Activated naive CD4-positive, alpha-beta T cell treated with anti-CD3 and anti-CD28 coated beads, Interleukin-2, amount 50 U/mL, for 16 hours (primary cell): ENCODE measurements at places on chromosomes 12 and 14.

DNA sequence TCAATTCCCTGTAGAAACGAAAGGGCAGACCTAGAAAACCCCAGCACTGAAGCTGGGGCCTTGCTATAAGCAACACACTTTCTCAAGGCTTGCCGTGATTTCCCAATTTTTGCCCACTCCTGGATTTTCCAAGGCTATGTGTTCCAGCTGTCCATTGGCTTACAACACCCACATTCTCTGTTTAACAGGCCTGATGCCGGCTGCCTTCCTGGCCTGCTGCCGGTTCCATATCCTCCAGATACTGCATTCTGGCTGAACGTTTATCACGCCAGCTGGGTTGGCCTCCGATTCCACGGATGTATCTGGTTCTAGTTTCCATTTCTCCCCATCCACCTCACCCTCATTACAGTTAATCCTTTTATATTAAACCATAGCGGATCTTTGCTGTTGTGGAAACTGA lies 2.0 kb upstream of the PCNX1 start:
- no peak for DNase-seq

DNA sequence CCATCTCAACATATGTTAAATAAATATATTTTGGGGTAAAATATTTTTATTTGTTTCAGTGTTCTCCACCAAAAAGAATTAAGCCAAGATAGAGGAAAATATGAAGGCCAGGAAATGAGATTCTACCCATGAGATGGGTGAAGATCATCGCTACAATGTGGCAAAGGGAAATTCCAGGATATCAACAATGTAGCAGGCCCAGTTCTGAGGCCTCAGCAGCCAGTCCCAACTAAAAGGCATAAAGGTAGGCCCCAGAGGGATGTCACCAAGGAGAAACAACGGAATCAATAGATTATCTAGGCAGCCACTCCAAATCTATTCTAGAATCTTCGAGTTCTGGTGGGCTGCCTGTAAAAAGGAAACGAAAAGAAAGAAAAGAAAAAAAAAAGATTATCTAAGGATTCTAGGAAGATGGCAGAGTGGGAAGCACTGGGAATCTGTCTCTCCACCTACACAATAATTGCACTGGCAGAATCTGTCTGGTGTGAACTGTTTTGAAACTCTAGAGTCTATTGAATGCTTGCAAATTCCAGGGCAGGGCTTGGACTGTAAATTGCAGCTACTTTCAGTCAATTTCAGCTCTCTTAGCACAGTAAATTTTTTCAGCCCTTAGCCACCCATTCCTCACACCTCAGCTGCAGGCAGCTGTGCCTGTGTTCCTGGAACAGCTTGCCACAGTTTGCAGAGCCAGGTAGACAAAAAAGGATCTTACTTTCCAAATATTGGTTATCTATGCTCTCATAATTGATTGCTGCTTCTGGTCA lies 33.1 kb upstream of the MMP19 start:
- no peak for DNase-seq

DNA sequence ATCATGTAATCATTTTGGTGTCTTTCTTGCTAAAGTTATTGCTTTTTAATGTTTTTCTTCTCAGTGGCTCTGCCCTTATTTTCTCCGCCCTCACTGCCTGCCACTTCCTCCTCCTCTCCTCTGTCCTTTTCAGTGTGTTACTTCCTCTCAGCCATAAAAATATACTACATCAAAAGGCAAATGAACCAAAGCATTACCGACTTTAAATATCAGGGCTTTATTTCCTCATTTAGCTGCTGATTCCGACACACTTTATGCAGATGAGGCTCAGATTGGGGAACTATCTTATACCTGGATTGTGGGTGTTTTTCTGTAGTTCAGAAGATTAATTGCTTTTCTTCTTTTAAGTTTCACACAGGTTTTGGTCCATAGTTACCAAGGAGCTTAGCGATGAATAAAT lies 118.1 kb downstream of the CMAS start:
- DNase-seq, result no peak

- no peak for DNase-seq
Measured at GRCh38 chr12:90299121-90299520, 590.5 kb upstream of the ATP2B1 start.

GRCh38 chr12:740921-741320 lies 11.5 kb upstream of the WNK1 start:
- no peak for DNase-seq

GRCh38 chr12:127006972-127007371 lies 1260.0 kb upstream of the TMEM132C start:
- no peak for DNase-seq

DNA sequence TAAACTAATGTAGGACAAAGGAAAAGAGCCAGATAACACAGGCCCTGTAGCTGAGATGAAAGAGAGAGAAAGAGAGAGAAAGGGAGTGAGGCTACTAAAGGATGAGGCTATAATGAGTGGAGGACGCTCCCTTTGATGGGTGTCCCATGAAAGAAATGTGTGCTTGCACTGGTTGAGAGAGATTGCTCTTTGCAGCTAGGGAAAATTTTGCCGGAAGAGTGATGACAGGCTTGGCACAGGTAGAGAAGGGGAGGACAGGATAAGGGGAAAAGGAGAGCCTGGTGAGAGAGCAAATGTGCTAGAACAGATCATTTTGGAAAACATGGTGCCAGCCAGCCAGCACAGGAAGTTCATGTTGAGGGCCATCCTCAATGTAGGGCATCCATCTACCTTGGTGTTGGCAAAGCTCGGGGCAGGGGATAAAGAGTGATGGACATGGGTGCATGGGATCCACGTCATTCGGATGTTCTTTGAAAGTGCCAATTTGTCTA lies 248.6 kb downstream of the BTG1 start:
- DNase-seq, result no peak

GRCh38 chr14:101473795-101474562 lies 87.3 kb upstream of the DIO3 start:
- DNase-seq, result peak; percentile 5

- peak; percentile 37 for DNase-seq
Measured at GRCh38 chr14:106843951-106844483, 1317.6 kb downstream of the TMEM121 start.

DNA sequence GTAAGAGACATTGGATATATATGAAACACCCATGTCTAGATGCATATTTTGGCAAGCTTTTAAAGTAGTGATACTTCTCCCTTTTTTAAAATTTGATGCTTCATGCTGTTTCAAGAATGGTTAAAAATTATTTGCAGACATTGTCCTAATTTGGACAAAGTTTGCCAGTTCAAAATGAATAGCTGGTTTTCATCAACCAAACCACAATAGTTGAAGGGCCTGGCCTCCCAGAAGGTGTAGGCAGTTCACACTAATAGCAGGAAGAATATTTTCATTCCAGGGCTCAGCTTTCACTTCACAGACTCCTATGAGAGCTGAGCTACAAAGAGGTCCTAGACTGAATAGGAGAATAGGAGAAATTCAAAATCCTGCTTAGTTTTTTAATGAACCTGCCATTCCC lies 78.7 kb downstream of the STXBP6 start:
- no peak for DNase-seq

DNA sequence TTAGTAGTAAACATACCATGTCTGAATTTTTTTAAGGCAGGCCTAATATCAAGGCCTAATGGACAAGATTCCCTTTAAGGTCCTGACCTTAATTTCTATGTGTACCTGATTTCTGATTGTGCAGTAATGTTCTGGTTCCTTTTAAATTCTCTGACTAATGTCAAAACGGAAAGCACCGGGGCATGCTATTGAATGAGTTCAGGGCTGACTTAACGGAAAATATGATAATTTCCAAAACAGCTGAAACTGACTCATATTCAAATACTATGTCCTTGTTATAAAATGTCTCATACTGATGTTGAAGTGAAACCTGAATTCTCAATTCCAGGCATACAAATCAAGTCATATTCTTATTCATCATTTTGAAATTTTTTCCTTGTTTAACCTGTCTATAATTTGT lies 6.7 kb downstream of the TAS2R43 start:
- DNase-seq, result peak; percentile 37

GRCh38 chr12:90390947-90391346 lies 564.0 kb downstream of the CCER1 start:
- DNase-seq, result no peak

DNA sequence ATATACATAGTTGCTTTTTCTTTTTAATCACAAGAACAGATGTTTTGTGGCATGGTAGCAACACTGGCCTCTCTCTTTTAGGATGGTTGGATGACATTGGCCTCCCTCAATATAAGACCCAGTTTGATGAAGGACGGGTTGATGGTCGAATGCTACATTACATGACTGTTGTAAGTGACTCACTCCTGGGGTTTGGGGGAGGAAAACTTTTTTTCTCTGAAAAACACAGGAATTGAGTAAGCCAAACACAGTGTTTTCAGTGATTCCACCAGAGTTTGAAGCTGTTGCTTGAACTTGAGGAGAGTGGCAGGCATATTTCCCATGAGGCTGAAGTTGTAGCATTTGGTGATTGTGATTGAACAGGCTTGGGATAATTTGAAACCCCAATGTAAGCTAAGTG lies 13.7 kb upstream of the REP15 start:
- DNase-seq, result no peak

- DNase-seq, result peak; percentile 42
Measured at GRCh38 chr12:120466560-120467315, 2.8 kb downstream of the SRSF9 start.

GRCh38 chr12:128754275-128754674 lies 69.5 kb downstream of the SLC15A4 start:
- no peak for DNase-seq
